ENCODE measurements at places on chromosomes 5 and 9.

DNA sequence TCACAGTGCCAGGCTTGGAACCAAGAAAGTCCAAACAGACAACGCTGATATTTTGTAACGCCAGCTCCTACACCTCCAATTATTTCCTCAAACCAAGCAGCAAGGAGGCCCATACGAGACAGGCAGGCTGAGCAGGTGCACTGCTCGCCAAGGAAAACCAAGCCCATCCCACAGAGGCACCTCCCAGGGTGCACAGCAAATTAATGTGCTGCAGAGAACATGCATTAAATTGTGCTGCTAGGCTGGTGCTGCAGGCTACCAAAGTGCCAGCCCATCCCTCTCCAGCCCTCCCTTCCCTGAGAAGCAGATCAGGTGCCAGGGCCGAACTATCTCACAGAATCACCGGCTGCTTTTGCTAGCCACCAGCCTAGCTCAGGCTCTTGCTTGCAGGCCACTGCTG is 137.8 kb downstream of the PAX5 start:
- DNase-seq, result no peak

DNA sequence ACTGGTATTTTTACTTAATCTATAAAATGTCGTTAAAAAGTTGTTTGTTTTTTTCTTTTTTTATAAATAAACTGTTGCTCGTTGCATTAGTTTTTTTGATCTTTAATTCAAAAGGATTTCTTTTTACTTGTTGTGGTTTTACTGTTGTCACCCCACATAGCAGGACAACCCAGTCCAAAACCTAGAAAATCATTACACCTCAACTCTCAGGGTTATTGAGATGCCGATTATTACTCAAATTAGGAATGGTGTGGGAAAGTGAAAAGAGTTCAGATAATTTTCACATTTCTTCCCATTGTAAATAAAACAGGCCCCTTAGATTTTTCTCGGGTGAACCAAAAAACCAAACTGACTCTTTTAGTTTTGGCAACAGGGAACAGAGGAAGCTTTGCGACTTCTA is 17.4 kb upstream of the CTSL start:
- DNase-seq, result no peak

GRCh38 chr5:75461679-75462078 is 49.8 kb downstream of the CERT1 start:
- no peak for DNase-seq

DNA sequence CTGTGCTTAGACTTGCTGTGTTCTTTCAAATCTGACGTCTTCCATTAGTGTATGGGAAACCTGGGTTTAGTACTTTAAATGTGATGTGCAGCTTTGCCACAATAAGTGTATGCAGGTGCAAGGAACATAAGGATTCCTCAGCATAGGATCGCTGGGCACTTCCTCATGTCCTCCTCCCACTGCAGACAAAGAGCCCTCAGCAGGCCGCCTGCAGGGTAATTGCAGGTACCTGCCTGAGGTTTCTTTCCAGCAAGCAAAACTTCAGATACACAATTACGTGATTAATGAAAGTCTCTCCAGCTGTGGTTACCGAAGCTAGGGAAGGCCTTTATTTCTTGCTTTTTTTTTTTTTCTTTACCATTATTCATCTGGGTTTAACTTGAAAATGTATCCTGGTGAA is 233.1 kb downstream of the RFK start:
- DNase-seq, result no peak

- DNase-seq, result no peak
Observed at GRCh38 chr9:107841076-107841475, 351.5 kb upstream of the KLF4 start.

GRCh38 chr5:157859227-157859575 is 256 bp upstream of the CLINT1 start:
- no peak for DNase-seq

GRCh38 chr5:98774192-98775033 is 950 bp downstream of the RGMB start:
- DNase-seq, result peak; percentile 22

DNA sequence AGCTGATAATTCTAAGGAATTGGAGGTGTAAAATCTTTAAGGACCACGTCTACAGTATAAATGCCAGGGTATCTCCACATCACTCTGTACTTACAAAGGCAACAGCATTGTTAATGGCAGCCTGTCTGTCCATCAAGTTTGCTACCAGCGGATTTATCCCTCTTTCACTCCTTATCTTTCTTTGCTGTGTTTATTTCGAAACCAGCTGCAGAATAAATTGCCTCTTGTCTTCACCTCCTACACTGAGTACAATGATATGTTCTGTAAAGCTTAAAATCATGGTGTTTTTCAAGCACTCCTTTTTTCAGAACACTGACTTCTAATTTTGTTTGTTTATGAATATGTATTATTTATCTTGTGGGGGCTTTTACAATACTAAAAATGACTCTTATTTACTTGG is 1088.1 kb downstream of the NR2F1-AS1 start:
- DNase-seq, result no peak

GRCh38 chr9:24413651-24414050 is 132.0 kb downstream of the IZUMO3 start:
- no peak for DNase-seq

DNA sequence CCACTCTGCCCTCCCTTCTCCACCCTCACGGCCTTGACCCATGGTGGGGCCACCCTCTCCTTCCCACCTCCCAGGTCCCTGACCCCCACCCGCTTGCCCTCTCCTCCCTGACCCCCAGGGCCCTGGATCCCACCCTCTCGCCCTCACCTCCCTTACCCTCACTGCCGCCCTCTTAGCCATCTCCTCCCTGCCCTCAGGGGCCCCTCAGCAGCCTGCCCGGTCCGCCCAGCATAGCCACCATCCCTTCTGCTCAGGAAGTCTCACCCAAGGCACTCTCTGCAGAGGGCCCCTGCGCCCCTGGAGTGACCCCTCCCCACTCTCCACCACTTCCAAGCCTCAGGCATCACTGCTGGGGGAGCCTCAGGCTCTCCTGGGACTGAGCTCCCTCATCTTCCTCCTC is 66.3 kb downstream of the MRPL36 start:
- DNase-seq, result no peak

- no peak for DNase-seq
Observed at GRCh38 chr5:137461391-137462264, 37.5 kb downstream of the SPOCK1 start.

GRCh38 chr9:101462558-101462957 is 27.0 kb upstream of the ALDOB start:
- no peak for DNase-seq

- no peak for DNase-seq
Observed at GRCh38 chr5:5522336-5522735, 99.9 kb downstream of the ICE1 start.

DNA sequence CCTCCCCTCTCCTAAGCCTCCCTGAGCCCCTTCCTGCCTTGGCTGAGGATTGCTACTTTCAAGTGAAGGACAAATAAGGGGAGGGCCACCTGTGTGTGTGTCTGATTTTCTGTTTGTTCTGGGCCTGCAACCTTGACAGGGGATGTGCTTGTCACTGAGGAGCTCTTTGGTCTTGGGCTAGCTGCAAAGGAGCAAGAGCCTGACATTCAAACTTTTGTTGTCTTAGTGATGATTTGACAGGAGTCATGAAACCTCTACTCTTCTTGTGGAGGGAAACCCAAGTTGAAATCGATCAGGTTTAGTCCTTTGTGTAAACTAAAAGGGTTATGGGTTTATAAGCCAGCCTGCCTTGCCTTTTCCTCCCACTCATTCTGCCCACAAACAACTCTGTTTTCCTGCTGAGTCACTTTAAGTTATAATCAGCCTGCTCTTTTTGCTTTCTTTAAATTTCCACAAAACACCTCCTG is 16.9 kb downstream of the CLTA start:
- DNase-seq, result no peak

DNA sequence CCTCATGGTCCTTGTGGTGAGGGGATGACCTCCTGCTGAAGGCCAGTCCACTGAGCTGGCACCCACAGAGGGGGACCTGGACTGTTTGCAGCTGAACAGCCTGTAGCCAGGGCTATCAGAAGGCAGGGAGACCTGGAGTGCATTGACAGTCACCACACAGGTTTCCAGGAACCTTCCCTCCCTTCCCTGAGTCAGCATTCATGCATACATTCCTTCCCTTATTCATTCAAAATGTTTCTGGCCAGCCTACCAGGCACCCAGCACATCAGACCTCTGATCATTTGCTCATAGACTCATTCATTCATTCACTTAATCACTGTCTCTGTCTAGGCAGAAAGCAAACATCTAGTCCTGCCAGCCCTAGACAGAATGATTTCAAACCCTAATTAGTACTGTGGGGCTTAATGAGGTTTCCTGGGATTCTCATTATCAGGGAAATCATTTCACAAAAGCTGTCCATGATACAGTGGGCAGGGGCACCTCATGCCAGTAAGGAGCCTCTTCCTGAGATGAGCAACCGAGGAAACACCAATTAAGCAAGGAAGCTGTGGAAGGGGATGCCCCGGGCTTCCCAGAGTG is 110.1 kb upstream of the PPP1R26 start:
- no peak for DNase-seq

DNA sequence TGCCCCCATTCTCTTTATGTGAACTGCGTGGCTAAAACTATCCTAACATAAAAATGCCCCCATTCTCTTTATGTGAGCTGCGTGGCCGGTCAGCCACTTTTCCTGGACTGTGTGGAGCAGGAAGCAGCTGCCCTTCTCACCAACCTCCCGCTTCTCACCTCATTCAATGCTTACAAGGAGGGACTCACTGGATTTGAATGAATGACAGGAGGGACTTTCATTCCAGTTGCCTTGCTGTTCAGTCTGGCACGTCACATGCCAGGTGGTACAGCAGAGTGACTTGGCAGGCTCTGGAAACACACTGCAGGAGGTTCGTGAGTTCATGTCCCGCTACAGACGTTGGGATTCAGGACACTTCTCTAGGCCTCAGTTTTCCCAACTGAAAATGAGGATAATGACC is 60.2 kb upstream of the NFIL3 start:
- DNase-seq, result no peak

GRCh38 chr9:128909859-128910258 is 10.9 kb upstream of the PHYHD1 start:
- no peak for DNase-seq

DNA sequence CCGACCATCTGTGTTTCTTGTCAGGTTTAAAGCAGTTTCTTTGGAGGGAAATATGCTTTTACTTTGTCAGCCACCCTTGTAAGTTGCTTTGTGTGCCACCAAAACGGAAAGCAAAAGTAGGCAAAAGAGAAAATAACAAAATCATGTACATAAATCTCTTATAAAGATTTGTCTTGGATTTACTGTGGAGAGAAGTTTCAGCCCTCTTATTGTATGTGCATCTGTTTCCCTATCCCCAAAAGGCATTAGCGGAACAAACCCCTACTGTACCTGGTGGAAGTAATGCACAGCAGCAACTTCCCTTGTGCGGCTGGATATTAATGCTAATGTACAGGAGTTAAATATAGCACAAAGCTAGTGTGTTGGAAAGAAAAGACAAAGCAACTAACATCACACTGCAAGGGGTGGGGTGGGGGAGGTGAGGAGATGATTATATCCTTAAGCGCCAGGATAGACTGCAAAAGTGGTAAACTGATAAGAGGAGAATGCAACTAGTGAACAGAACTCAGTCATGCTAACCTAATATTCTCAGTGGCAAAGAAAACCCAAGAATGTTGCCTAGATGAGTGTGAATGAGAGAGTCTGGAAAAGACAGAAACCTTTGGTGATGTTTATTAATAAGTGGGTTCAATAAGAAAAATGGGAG is 396.5 kb upstream of the MEF2C start:
- DNase-seq, result no peak

DNA sequence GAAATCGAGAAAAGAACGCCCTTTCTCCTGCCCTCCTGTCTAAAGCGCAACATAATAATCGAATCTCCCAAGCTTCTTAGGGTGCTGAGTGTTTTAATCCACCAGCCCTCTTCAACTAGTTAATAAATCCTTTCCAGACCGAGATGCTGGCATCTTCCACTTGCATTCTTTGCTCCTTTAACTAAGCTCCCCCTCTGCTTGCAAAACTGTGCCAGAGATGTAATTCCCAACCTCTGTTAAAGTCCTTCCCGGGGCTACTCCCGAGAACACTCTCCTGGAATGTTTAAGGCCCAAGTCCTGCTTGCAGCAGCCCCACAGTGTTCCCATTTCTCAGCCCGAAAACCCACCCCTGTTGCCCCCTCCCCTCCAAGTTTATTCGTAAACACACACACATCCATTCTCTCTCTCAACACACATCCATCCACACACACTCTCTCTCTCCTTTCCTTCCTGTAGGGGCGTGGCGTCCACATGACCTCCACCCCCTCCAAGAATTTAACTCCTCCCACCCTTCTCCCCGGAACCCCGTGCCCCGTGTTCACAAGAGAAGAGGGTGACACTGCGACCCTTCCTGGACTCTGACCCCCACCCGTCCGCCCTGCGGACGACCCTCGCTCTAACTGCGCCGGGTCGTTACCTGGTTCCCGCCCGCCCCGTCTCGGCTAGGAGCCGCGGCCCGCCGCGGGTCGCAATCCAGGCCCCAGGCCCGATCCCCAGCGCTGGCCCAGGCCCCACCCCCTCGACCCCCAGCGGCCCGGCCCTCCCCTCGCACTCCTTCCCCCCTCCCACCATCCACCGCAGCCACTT is 7.0 kb upstream of the MGAT1 start:
- peak; percentile 71 for DNase-seq

DNA sequence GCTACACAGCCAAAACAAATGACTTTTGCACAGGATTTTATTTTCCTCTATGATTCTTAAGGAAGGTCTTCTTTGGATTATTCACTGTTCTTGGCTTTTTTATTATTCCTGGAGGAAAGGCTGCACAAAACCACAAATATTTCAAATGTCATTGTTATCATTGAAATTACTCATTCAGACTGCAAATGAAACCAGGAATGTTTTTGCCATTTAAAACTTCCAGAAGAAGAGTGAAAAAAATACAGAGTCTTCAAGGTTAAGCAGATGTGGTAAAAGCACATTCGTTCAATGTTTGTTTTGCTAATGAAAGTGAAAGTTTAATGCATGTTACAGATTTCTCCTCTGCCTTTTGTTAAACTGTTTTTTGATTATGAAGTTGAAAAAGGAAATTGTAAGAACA is 238.2 kb downstream of the TLE4 start:
- DNase-seq, result no peak

GRCh38 chr9:83056174-83056573 is 6.8 kb downstream of the RASEF start:
- no peak for DNase-seq

GRCh38 chr5:14917719-14918118 is 46.1 kb upstream of the ANKH start:
- DNase-seq, result no peak

- DNase-seq, result no peak
Observed at GRCh38 chr5:91998774-91999173, 615.7 kb upstream of the ARRDC3 start.

GRCh38 chr9:129394061-129394885 is 216.2 kb upstream of the IER5L start:
- DNase-seq, result no peak

DNA sequence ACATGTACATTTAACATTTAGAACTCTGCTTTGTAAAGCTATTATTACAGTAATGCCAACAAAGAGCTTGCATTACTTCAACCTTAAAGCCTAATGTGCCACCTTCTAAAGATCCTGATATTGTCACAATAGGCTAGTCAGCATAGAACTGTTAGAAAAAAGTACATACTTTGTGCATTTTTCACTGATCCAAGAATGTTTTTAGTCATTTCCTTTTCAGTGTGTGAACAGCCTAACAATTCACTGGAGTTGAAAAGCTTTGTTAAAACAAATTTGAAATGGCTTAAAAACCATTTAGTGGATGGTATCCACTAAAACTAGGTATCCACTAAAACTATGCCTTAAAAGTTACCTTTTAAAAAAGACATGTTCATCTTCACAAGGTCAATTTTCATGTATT is 4.5 kb downstream of the RPS6 start:
- no peak for DNase-seq

Data from activated CD4-positive, CD25-positive, alpha-beta regulatory T cell (primary cell).